ENCODE measurements at places on chromosomes 3 and 15.
A peak's percentile ranks its signal among the peaks of the same experiment; 100 is the strongest.

DNA sequence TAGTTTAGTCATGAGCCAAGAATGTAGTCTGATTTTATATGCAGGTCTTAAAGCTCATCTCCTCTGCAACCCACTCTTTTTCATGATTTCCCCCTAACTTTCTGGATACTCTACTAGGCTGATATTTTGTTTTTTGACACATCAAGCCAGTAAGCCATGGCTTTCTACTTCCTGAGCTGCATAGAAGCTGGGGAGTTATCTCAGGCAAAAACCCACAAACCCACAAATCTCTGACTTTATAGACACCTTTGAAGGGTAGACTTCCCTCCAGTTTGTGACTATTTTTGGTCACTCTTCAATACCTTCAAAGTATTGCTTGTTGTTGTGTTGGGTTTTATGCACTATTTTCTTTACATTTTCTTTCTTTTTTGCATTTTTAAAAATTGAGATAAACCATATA is 28.6 kb downstream of the TMEM202 start:
- DNase-seq, result no peak

GRCh38 chr3:126798521-126798920 is 94.5 kb downstream of the CHCHD6 start:
- DNase-seq, result no peak

- peak; percentile 81 for DNase-seq
Observed at GRCh38 chr3:14391033-14391432, 11.4 kb upstream of the SLC6A6 start.

- DNase-seq, result no peak
Observed at GRCh38 chr3:174540116-174540908, 318.8 kb upstream of the NAALADL2 start.

GRCh38 chr3:108001457-108001856 is 89.4 kb downstream of the CD47 start:
- no peak for DNase-seq

- no peak for DNase-seq
Observed at GRCh38 chr3:77605308-77605707, 565.4 kb downstream of the ROBO2 start.

DNA sequence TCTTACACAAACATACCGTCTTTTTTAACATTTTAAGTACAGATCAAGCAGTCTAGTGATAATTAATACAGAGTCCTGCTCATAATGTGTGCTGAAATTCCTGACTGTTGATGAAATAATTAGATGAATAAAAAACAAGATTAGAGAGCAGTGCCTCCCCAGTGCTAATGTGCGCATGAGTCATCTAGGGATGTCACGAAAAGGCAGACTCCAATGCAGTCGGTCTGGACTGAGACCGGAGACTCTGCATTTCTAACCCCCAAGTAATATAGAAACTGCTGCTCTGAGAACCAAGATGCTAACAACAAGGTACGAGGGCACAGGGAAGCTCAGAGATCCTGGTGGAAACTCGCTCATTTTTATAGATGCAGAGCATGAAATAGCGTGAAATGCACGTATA is 61.4 kb downstream of the COL8A1 start:
- DNase-seq, result no peak

GRCh38 chr3:30474371-30474770 is 132.0 kb upstream of the TGFBR2 start:
- no peak for DNase-seq

DNA sequence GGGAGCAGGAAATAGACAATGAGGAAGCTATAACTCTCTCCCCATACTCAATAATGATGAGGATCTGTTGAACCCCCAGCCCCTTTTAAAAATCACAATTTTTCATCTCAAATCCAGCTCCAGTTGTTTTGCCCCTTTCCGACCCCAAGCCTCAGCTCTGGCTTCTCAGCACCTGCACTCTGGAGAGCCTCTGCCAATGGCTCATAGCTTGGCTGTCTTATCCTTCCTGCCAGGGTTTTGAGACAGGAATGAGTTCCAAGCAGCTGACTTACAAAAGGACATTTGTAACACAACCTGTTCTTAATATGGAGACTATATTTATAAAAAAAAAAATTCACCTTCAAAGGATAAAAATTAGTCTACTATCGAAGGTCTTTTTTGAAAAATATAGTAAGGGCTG is 105.9 kb upstream of the NEDD4 start:
- no peak for DNase-seq

GRCh38 chr3:133864616-133865015 is 31.1 kb downstream of the RAB6B start:
- no peak for DNase-seq

- DNase-seq, result no peak
Observed at GRCh38 chr15:49649987-49650386, 29.1 kb downstream of the DTWD1 start.

- DNase-seq, result peak; percentile 76
Observed at GRCh38 chr3:52346623-52347530, 30.8 kb downstream of the DNAH1 start.

DNA sequence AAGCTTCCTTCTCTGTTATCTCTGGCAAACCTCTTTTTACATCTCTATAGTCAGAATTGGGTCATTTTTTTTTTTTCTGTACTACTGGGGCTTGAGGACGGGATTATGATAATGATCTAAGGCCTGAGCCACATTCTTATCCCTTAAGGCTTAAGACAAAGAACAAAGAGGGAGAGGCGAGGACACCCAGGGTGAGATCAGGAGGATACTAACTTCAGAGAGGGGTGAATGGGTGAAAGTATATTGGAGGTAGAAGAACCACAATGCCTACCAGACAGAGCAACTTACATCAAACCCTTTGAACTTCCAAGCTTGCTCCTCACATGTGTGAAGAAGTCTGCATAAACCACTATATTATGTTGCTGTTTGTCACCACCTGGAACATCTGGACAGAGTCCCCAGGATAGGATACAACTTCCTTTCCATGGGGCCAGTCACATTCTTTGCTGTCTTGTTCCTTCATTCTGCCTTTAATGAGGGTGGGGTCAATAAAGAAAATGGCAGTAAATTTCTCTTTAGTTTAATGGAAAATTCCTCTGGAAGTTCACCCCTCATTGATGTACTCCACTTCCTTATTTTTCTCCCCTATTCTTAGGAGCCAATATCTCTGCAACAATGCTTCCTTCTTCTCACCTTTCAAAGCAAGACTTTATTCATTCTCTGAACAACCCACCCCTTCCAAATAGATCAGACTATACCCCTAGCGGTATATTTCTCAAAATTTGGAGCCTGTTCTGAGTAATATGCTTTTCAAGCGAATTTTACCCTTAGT is 9.1 kb upstream of the PDCD6IP start:
- DNase-seq, result no peak

DNA sequence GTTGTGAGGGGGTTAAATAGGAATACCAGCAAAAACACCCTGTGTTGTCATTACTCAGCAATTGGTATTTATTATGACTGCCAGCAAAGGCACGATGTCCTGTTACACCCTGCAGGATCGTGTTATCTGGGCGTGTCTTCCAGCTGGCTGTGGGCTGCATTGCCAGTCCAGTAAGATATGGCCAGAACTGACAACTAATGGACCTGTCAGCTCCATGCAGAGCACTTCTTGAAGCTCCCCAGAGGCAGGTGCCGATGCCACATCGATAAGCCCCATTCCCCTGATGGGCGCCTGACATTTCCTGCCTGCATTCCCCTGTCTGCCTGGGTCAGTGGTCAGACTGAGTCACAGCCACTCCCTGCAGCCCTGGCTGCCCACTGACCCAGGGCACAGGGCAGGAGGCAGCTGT is 79.7 kb upstream of the RASGRF1 start:
- DNase-seq, result no peak

- no peak for DNase-seq
Observed at GRCh38 chr15:59991834-59992233, 12.3 kb upstream of the FOXB1 start.
